CD8-positive, alpha-beta memory T cell (primary cell): ENCODE measurements at places on chromosomes 12 and 14. TPM values are rescaled to one million over a fixed set of nuclear protein-coding genes. Genes with fewer than 3 reads are reported as not detected.

DNA sequence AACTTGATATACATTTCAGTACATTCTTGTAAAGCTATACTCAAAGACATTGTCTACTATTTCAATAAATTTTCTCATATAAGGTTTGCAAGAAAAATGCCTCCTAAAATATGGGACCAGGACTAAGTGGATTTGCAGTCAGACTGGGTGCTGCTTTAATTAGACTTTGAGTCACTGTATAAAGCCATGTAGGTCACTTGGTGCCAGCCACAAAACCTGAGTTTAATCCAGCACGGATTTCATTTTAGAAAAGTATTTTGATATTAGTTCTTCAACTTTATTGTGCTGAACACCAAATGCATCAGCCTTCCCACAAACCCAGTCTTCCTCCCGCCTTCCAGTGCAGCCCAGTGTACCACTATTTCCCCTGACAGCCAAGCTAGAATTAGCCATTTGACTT lies 9.9 kb upstream of the NID2 start:
- DNase-seq = no peak

GRCh38 chr12:91109148-91109564 lies 2.1 kb downstream of the LUM start:
- DNase-seq = no peak

The NR4A1 gene
- 23.4 TPM for total RNA-seq

The RNF212B gene
- not detected for total RNA-seq

The RNASE3 gene
- not detected for total RNA-seq
